Omental fat pad (tissue), 4 donors: ENCODE measurements at places on chromosomes 12 and 14. TPM values are rescaled to one million over a fixed set of nuclear protein-coding genes. Genes with fewer than 3 reads are reported as not detected.

DNA sequence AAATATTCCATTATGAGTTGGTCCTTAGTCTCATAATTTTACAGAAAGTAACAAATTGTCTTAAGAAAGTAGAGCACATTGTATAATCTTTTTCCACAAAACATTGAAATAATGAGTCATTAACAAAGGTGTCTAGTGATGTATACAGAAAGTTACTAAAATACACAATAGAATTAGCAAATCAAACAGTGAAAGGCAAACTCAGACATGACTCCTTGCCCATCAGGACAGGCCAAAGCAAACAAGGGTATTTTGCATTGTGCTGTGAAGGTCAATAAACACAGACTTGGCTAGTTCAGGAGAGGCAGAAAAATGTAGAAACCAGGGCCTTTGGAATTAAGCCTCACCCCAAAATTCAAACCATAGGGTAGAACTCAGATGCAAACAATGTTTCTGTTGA, 37.3 kb downstream of the SIX4 start:
- DNase-seq: no peak

DNA sequence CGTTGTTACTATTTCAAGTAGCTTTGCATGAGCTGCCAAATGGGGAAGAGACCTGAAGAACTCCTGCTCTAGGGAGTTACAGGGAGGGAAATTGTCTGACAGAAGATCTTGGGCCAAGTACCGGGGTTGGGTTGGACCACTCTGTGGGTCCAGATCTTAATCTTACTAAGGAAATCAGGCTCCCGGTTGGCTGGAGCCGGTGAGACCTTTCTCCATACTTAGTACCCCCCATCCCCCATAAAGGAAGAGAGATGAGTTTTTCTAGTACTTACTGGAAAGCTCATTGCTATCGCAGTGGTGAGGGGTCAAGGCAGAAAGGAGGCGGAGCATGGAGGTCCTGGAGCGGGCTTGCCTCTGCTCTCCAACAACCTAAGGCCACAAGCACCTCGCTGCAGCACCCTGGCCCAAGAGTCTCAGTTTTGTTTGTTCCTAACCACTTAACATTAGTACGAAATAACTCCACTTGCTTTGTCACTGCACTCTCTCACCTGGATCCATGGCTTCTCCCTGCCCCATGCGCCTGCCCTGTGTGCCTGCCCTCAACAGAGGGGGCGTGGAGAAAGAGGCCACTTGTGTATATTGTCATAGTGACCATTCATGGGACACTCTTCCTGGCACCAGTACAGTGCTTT, 6.8 kb upstream of the UNC119B start:
- no peak for DNase-seq

The SIX1 gene
- total RNA-seq: 1.0 TPM

DNA sequence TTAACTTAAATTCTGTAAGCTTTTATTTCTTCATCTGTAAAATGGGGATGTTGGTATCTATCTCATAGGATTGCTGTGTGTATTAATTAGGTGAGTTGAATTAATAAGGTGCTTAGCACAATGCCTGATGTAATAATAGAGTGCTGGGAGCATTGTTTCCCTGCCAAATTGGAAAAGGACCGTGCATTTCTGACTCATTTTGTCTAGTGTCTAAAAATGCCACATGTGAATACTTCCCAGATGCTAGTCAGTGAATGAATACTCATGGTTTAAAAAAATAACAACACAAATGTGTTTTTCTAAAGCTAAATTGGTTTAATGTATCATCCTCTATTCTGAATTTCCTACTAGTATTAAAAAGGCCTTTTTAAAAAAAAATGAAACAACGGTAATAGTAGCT, 45.4 kb upstream of the NEDD1 start:
- no peak for DNase-seq
